ENCODE measurements at places on chromosomes 6 and 20.

GRCh38 chr6:159456349-159456748, 236.7 kb downstream of the SOD2 start:
- no peak for DNase-seq

DNA sequence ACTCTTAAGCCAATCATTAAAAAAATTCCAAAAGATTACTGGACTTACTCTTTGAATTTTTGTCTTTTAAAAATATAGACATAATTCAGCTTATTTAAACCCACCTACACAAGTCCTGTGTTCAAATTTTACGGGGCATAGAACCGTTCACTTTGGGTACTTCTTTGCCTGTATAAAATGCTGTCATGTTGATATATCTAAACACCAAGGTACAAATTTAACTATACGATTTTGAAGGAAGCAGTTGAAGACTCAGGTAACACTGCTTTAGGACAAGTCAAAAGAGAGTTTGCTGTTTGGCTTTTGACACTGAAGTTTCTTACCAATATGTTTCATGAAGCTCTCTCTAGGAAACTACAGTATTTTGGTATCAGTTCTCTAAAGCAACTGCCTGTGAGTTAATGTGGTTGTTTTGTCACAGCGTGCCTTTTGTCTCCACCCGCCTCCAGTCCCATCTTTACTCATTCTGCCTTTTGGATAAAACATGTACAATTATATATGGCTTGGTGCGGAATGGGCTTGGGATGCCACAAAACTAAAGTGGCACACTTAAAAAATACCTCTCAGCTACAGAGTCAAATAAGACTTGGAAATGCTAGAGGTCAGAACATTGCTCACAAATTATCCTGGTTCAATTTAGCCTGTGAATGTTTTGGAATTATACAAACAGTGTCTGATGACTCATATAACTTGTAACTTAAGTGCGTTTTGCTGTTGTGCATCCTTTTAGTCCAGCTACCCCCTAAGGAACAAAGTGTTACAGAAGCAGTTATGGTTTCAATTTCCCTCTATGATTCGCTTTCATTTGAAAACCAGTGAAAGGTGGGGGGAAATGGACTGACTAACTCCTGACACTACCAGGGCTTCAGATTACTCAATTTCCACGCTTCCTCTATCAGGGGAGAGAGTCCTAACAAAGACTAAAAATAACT, 38.7 kb downstream of the RGS17 start:
- DNase-seq, result no peak

DNA sequence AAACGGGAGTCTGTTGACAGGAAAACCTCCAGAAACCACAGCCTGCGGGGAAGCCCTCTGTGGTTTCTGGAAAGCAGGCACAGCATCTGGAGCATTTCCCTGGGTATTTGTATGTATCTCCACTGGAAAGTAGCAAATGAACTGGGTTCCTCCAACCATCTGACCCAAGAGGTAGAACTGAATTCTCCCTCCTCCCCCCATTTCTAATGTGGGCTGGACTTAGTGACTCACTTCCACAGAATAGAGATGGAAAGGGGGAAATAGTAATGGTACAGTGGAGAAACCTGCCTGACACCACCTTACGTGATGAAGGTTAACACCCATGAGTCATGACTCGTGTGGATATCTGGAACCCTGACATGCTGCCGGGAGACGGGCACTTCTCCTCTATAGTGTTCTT, 51.9 kb upstream of the XRN2 start:
- no peak for DNase-seq

DNA sequence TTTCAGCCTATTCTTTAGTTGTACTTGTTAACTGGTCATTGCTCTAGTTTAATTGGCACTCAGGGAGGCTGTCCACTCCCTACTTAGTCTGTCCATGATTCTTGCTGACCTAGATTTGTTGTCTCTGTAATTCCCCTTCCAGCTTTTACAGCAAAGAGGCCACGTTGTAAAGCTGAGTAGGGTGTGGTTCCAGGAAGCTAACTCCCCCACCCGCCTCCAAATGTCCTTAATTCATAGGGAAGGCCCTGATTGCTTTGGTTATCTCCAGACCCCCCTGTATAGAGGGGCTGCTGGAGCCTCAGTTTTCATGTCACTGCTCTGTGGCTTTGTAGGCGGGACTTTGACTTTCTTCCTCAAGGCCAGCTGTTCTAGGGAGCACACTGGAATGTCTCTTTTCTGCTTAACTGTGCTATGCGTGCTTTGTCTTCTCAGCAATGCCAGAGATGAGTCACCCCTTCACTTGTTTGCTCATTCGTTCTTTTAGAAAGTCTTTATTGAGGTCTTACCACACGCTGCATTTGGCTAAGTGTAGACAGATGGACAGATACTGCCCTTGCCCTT, 175.1 kb upstream of the JAG1 start:
- DNase-seq, result peak; percentile 50

GRCh38 chr6:170152124-170152926, 138.6 kb downstream of the DLL1 start:
- DNase-seq, result peak; percentile 66

DNA sequence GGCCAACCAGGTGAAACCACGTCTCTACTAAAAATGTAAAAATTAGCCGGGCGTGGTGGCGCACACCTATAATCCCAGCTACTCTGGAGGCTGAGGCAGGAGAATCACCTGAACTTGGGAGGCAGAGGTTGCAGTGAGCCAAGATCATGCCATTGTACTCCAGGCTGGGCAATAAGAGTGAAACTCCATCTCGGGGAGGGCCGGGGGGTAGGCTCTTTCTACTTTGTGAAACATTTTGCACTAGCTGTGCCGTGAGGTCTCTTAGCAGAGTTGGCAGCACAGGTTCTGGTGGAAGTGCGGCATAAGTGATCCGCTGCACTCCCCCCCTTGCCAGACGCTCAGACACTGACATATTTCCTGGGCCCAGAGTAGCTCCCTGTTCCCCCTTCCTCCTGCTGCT, 24.5 kb downstream of the PSMG4 start:
- no peak for DNase-seq

DNA sequence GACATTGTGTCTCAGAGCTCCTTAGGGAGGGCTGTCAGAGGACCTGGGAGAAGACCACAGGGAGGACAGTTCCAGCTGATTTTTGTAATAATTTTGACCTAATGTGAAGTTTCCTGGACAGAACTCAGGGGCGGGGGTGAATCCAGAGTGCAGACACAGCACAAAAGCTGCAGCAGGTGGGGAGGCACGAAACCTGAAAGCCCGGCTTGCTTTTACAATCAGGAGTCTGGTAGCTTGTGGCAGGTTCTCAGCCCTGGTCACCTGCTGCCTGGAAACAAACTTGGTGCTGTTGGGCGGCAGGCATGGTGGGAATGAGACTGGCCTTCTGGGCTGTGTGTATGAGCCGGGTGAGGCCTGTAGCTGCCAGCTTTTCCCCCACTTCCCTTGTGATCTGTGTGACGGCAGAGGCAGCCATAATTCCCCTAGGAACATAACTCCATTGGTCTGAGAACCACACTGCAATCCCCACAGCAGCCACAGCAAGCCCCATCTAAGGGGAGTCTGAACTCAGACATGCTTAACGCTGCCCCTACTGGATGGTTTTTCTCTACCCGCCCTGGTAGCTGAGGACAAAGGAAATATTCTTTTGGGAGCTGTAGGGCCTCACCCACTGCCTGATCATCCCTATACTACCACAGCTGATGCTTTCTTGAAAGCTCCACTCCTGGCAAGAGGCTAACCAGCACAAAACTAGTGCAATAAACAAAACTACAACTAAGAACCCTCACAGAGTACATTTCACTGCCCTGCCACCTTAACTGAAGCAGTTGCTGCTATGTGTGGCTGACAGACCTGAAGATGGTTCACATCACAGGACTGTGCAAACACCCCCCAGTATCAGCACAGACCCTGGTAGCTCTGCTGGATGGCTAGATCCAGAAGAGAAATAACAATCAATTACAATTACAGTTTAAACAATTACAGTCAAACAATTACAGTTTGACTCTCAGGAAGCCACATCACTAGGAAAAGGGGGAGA, 1055.1 kb upstream of the GJE1 start:
- DNase-seq, result no peak

- DNase-seq, result peak; percentile 87
Observed at GRCh38 chr6:41502917-41503671, 43.1 kb upstream of the FOXP4 start.

DNA sequence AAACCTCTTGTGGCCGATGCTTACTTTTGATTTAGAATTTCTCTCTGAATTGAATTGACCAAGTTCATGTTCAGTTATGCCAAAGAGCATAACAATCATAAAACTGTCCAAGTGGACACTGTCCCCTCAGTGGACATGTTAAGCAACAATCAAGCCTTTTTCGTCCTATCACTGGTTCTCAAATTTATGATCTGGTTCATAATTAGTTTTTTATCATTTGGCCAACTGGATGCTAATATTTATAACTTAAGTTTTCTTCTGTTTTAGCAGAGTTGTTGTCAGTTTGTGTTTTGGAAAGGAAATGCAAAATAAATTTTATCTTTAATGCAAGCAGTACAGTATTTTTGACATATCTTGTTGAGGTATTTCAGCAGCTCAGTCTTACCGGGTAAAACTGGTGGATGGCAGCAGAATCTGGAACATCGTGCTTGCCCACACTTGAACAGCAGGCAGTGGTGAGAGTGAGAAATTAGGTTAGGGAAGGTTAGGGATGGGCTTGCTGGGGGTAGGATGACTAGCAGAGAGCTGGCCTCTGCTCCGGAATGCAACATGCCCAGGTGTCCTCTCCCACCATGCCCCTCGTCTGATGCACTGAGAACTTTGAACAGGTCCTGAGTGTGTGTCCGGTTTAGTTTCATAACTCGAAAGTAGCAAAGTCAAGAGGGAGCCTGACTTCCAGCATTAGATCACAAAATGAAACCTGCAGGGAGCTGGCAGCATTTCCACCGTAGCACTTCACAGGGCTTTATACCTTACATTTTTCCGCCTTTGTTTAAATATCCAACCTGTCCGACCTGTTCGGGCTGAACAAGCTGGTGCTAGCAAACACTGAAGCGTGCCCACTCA, 93.1 kb downstream of the RREB1 start:
- DNase-seq, result no peak

GRCh38 chr20:63357921-63358905, 2.9 kb downstream of the CHRNA4 start:
- no peak for DNase-seq

- no peak for DNase-seq
Observed at GRCh38 chr6:2708456-2708855, 42.3 kb downstream of the MYLK4 start.

- no peak for DNase-seq
Observed at GRCh38 chr6:142929751-142930358, 15.1 kb downstream of the HIVEP2 start.

DNA sequence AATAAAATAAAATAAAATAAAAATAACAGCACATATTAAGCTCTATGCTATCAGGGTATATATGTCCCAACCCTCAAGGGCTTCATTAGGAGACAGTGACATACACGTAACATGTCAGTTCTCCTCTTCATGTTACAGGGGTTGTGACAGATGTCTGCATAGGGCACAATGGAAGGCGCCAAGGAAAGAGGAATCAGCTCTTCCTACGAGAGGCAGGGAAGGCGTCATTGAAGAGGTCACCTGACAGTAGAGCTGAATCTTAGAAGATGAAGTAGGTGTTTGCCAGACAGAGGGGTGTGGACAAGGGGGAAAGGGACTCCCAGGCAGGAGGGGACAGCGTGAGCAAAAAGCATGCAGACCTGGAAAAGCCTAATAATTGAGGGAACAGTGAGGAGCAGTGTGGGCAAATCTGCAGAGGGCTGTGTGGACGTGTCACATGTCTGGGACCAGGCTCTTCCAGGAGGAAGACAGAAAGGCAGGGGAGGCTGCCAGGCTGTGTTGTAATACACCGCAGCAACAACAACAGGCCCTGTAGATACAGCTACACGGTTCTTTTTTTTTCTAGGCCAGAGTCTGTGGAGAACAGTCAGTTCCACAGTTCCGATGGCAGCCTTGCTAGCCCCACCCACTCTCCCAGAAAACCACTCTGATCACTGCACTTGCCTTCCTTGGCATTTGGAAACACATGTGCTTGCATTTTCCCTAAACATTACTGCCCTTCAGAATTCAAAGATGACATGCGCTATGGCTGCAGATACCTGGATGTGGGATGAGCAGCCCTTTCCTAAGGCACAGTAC, 2.5 kb upstream of the FKBP5 start:
- peak; percentile 53 for DNase-seq

DNA sequence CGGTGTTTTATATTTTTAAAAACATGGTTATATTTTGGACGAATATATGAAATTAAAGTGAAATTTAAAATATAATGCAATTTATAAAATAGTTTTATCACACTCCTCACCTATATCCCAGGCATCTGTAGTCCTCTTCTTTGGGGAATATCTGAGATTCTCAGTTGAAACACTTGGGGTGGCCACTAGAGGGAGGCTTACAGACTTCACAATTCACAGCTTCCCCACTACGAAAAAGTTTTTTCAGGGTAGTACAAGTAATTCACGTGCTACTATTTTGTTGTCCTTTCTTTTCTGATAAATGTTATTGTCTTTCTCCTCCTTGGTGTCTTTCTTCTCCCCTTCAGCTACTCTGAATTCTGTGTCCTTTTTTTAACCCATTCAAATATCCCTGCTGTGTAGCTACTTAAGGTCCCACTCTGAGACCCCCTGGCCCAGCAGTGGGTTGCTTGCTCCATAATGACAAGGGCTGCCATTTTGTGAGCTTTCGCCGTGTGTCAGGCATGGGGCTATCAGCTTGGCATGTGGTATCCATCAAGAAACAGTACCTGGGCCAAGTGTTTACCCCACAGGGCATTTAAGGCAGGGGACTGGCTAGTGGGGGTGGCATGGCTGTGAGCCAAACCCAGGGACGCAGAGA, 43.6 kb upstream of the PHACTR3 start:
- no peak for DNase-seq

GRCh38 chr6:122361314-122361979, 38.0 kb upstream of the HSF2 start:
- no peak for DNase-seq

DNA sequence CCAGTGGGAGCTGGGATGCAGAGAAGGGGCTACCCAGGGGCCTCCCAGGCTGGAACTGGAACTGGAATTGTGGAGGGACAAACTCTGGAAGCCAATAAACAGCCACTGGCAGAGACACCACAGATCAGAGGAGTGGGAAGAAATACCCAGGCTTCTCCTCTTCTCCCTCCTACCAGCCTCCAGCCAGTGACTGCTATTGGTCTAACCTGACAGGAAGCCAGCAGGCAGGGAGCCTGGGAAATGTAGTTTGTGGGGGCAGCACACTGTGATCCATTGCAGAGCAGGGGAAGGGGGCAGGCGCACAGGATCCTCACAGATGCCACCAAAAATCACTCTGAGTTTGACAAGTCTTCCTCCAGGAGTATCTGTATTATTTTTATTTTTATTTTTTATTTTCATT, 12.1 kb upstream of the MLN start:
- no peak for DNase-seq

DNA sequence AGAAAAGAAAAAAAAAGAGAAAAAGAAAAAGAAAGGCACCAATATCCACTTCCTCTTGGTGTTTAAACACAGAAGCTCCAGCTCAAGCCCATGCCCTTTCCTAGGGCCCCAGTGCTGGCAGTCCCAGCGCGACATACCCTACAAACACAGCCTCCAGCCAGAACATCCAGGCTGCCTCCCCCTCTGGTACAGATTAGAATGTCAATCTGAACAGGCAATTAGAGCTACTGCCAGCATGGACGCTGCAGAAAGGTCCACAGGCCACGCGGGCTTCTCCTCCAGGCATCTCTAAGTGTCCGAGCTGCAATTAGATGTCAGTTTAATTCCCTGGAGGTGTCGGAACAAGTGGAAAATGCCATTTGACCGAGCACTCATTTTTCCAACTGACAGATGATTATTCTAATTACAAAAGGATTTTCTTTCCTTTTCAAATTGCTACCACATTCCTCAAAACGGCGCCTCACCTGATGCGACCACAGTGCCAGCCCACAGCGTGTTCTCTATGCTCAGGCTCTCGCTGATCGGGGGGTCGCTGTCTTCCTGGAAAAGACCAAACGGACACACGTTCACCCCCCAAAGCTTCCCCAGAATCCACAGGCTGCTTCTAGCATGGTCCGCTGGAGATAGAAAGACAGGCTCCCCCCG, 79.5 kb downstream of the ATP9A start:
- no peak for DNase-seq

All from left hindlimb (tissue), 1 donor.